Fibroblast of pulmonary artery (primary cell): ENCODE measurements at places on chromosomes 1 and 21.

DNA sequence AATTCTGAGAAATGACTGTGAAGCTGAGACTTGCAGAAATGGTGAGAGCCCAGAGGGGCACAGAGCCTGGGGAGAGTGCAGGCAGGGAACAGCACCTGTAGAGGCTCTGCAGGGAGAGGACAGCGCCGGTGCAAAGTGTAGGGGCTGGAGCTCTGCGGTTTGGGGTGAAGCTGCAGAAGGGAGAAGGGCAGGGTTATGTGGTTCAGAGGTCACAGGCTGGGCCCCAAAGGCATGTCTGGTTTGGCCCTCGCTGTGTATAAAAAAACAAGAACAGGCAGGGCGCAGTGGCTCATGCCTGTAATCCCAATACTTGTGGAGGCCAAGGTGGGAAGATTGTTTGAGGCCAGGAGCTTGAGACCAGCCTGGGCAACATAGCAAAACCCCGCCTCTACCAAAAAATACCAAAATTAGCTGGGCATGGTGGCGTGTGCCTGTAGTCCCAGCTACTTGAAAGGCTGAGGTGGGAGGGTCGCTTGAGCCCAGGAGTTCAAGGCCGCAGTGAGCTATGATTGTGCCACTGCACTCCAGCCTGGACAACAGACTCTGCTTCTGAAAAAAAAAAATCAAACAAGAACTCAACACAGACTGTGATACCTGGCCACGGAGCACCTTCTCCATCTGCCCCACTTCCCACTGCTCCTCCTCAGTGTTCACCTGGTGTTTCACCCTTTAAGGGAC is 29.1 kb downstream of the SERINC2 start:
- no peak for DNase-seq

DNA sequence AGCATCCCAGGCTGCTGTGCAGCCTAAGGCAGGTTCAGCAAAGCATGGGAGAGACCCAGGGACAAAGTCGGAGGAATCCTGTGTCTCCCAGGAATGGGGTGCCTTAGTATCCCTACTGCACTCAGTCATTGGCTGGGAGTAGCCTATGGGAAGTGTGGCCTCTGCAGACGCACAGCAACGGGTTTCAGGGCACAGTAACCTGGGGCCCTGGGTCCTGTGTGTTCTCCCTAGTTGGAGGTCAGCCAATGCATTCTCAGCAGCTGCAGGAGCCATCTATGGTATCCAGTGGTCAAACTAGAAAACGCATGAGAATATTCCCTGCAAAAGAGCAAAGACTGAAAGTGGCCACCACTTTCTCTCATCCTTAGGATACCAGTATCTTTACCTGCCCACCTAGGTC is 13.7 kb upstream of the C1orf21 start:
- DNase-seq = no peak

GRCh38 chr1:116408193-116408592 is 35.1 kb downstream of the ATP1A1 start:
- DNase-seq = no peak

DNA sequence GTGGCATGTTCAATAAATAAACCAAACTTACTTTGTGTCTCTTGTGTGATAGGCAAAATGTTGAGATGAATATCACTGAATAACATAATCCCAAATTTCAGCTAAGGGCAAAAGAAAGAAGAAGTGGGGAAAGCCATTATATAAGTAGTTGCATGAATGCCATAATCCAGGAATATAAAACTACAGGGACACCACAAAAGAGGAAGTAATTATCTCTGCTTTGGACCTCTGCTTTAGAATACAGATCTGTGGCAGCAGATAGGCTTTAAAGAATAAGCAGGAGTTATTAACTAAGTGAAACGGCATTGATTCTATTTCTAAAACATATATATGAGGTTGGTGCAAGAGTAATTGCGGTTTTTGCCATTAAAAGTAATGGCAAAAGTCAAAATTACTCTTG is 288.5 kb upstream of the SNX7 start:
- no peak for DNase-seq

DNA sequence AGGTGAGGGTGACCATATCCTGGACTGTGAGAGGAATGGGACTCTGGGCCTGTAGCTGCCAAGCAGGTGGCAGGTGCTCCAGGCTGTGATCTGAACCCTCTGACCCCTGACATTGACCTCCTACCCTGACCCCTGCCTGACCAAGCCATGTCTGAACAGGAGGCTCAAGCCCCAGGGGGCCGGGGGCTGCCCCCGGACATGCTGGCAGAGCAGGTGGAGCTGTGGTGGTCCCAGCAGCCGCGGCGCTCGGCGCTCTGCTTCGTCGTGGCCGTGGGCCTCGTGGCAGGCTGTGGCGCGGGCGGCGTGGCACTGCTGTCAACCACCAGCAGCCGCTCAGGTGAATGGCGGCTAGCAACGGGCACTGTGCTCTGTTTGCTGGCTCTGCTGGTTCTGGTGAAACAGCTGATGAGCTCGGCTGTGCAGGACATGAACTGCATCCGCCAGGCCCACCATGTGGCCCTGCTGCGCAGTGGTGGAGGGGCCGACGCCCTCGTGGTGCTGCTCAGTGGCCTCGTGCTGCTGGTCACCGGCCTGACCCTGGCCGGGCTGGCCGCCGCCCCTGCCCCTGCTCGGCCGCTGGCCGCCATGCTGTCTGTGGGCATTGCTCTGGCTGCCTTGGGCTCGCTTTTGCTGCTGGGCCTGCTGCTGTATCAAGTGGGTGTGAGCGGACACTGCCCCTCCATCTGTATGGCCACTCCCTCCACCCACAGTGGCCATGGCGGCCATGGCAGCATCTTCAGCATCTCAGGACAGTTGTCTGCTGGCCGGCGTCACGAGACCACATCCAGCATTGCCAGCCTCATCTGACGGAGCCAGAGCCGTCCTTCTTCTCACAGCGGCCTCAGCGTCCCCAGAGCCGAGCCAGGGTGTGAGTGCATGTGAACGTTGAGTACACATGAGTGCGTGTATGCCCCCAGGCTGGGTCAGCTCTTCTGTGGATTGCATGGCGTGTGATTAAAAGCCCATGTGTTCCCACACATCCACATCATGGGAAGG is 3.1 kb downstream of the TMEM125 start:
- DNase-seq = no peak

DNA sequence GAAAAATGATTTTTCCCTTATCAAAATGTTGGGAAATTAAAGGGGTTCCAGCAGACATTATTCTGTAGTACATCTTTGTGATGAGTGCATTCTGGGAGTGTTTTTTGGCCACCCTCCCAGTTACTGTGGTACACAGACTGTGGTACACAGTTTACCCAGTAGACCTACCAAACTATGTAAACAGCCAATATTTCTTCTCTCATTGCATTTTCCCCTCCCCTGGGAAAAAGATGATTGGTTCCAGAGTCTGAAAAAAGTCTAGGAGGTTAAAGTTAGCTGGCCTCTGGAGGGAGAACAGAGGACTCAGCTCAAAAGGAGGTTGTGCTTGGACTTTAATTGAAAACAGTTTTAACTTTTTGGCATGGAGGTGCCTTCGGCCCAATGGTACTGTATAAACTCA is 42.5 kb downstream of the PGM1 start:
- peak; percentile 39 for DNase-seq

DNA sequence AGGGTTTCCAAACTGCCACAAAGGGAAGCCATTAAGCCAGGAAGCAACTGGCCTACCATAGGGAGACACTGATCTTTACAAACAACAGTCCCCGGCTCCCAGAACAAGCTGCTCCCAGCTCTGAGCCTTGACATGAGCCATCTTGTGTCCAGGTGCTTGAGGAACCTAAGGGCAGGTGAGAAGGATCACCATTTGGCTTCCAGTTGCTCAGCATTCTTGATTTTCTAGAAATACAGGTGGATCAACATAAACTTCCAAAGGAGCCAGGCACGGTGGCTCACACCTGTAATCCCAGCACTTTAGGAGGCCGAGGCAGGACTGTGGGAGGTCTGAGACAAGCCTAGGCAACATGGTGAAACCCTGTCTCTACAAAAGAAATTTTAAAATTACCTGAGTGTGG is 21.6 kb downstream of the ZBTB17 start:
- DNase-seq = no peak

DNA sequence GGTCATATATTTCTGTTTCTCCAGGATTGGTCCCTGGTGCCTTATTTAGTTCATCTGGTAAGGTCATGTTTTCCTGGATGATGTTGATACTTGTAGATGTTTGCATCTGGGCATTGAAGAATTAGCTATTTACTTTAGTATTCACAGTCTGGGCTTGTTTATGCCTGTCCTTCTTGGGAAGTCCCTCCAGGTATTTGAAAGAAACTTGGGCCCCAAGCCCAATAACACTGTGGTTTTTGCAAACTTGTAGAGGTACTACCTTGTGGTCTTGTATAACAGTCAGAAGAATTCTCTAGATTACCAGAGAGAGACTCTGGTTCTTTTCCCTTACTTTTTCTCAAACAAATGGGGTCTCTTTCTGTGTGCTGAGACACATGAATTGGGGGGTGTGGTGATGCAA is 251.4 kb upstream of the B3GALT2 start:
- no peak for DNase-seq

GRCh38 chr1:173355281-173356031 is 121.7 kb upstream of the PRDX6 start:
- peak; percentile 34 for DNase-seq

- DNase-seq = no peak
These were observed 171.6 kb upstream of the EDN2 start for GRCh38 chr1:41656068-41656467.
